ENCODE measurements at places on chromosomes 7 and 10.

GRCh38 chr7:24727154-24728120 lies 29.8 kb downstream of the GSDME start:
- no peak for DNase-seq

DNA sequence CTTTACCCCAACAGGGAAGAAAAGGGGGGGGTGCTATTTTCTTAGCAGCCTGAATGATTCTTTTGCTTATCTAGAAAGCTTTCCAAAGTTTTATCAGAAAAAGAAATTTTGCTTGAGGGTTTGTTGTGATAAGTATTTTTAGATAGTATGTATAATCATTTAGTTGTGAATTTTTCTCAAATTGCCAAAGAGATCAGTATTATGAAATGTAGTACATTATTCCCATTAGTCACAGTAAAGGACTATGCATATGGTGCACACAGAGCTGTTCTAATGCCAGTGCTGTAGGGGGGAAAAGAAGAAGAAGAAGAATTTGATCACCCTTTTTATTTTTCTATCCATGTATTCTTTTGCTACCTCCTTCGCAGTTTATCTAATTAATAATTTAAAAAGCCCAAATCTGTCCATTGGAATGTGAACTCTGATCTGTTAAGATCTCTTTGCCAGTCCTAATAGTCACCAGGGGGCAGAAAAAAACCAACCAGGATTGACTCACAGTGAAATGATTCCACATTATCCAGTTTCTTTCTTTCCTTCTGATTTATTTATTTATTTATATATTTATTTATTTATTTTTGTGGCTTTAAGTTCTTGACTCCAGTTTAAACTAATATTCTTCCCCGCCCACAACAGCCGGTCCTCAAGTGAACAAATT lies 4.7 kb downstream of the RBM20 start:
- no peak for DNase-seq

DNA sequence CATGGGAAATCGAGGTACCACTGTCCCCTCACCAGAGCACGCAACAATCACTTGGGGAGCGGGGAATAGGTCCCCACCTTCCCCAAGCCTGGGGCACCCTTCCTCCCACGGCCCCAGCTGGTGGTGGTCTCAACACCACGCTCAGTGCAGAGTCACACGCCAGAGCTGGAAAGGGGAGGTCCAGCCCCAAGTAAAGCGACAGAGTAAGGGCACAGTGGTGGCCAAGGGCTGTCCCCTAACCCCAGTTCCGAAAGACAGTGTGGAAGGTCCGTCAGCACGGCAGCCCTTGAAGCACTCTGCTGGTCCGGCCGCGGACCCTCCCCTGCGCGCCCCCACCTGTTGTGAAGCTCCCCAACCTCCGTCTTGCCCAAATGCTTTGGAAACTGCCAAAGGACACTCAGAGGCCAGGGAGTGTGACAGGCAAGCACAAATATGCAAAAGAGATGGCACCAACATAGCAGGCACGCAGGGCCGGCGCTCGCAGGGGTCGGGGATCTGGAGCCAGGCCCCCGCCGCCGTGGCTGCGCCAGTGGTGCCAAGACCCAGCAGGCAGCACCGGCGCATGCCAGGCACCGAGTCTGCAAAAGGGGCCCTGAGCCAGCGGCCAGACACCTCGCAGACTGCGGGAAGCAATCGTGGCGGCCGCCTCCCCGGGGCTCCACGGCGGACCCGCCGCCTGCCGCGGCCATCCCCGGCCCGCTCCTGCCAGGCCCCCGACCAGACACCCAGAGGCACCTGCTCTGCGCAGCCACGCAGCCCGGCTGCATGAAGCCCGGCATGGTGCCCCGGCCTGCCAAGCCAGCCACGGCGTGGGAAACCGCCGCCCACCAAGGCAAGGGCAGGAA lies 51.6 kb upstream of the SRRM3 start:
- DNase-seq, result no peak

DNA sequence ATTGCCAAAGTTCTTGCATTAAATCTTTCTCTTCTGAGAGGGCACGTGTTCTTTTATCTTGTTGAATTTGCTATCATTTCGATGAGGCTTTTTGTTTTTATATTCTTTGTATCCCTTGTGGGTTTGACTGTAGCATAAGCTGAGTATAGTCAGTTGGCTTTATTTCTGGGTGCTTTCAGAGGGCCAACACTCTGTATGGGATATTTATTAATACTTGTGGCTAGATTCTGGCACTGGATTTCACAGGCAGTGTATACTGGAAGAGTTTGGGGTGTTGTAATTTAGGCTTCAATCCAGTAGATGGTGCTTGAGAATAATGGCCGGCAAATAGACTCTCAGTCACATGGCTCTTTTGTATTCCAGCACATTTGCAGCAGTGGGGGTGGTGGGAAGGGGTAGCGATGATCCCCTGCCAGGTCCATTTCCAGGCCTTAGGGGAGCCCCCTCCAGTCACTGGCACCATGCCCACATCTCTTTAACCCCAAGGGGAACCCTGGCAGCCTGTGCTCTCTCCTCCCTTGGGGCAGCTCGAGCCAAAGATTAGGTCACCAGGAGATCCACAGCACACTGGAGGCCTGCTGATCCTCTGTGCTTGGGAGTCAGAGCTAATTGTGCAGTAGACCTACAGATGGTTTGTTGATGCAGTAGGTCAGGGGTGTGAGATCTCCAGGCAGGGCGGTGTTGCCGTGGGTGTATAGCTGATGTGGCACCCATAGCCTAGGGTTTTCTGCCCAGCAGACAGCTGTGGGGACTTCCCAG lies 81.8 kb downstream of the PTPN20 start:
- DNase-seq, result no peak

DNA sequence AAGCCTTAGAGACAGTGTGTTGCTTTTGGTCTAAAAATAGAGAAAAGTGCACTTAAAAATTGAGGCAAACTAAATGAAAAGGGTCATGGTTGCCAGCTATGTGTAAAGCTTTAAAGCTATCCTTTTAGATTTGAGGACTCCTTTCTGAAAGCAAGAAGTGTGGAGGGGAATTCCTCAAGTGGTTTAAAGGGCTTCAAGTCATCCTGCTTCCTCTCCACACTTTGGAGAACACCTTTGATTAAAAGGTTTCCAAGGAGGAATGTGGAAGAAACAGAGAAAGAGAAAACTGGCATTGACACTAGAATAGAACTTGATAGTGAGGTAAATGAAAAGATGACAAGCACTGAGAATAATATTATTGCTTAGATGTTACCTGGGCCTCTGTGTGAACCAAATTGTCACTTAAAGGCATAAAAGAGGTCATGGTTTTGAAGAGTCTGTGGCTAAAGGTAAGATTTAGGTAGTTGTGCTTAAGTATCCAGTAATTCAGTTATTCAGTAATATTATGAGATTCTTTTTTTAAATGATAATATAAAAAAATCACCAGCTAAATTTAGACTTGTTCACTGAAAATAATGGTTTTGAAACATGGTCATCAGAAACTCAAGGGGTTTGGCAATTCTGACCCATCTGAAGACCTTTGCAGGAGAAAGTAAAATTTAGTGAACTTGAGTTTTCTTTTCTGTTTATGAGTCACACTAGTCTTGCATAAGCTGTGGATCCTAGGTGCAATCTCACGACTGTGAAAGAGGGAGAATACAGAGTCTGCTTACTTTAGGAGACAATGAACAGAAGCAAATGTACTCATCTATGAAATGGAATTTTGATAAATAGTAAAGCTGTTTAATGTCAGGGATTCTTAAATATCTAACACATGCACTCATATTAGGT lies 466.0 kb downstream of the KIF20B start:
- no peak for DNase-seq

- no peak for DNase-seq
Observed at GRCh38 chr7:50821457-50822008, 38.8 kb upstream of the GRB10 start.

DNA sequence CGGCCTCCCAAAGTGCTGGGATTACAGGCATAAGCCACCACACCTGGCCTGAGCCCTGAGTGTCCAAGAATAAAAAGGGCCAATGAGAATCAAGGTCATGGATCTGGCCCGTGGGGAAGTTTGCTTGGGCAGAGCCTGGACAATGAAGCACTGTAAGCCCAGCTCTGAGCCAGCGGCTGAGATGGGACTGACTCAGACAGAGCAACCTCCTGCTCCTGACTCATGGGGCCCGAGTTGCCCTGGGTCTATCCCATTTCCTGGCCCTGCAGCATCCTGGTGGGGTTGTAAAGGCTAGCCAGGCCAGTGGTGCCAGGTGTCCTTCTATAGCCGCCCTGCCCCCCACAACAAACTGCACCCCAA lies 5.2 kb upstream of the MYH16 start:
- no peak for DNase-seq

DNA sequence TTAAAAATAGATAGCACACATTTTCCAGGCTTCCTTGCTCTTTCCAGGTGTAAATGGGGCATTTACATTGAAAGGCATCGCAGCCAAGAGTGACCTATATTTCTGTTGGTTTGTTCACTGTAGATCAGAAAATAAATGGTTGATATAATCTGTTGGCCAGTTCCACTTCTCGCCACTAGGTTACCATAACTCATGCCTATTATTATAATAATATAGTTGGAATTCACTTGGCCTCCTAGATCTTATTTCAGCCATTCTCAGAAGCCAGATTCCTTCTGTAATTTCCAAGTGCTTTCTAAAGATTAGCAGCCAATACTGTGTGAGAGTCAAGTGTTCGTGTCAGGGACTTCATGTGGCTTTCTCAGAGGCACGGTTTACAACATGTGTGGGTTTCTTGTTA lies 179.5 kb downstream of the DNAH11 start:
- no peak for DNase-seq

DNA sequence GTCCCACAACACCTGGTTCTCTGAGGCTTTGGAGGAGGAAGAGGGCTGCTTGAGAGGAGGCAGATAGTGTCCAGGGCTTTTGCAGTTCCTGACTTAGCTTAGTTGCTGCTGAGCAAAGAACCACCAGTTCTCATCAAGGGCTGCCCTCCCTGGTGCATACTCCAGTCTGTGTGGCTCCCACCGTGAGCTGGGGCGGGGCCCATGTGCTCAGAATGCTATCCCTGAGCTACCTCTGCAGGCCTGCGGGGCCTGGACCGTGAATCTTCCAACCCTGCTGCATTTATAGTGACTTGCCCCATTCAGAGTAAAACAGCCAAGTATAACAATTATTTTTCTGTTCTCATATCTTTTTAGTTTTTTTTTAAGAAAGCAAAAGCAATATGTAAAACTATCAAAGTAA lies 49.2 kb downstream of the TACR2 start:
- no peak for DNase-seq
